CD4-positive, CD25-positive, alpha-beta regulatory T cell (primary cell): ENCODE measurements at places on chromosomes 1 and 21. TPM values are rescaled to one million over a fixed set of nuclear protein-coding genes. Genes with fewer than 3 reads are reported as not detected.

DNA sequence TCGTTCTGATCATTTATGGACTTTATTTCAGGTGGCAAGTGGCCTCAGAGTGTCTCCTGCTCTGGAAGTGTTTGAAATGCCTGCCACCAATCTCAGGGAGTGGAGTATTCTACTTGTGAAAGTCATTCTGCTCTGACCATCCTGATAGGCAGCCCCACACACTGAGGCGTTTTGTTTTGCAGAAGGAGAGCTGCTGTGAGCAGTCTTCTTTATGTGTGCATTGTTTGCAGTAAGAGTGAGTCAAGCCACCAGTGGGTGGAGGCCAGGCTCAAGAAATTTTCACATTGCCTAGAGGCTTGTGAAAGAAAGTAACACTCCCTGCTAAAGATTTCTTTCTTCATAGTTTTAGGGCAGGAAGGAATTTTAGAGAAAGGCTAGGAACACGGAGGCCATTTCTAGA is 204.4 kb downstream of the SLC35F3 start:
- DNase-seq = no peak

DNA sequence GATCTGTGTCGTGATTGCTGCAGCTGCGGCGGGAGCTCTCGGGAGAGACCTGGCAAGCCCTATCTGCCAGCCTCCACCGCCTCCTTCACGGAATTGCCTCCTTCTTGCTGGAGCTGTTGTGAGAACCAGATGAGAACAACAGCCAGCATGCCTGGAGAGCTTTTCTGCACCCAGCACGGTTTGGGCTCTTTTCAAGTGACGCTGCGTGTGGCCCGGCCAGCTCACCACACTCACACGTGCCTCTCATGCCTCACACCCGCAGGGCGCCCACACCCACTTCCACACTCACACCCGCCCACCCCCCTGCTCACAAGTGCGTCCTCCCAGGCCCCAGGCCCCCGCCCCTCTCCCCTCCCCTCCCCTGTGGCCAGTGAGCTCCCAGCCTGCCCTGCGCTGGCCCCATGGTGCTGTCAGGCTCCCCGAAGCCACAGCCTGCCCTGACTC is 135.7 kb upstream of the RUNX3 start:
- no peak for DNase-seq

GRCh38 chr1:70401974-70402373 is 9.1 kb upstream of the CTH start:
- DNase-seq = no peak

DNA sequence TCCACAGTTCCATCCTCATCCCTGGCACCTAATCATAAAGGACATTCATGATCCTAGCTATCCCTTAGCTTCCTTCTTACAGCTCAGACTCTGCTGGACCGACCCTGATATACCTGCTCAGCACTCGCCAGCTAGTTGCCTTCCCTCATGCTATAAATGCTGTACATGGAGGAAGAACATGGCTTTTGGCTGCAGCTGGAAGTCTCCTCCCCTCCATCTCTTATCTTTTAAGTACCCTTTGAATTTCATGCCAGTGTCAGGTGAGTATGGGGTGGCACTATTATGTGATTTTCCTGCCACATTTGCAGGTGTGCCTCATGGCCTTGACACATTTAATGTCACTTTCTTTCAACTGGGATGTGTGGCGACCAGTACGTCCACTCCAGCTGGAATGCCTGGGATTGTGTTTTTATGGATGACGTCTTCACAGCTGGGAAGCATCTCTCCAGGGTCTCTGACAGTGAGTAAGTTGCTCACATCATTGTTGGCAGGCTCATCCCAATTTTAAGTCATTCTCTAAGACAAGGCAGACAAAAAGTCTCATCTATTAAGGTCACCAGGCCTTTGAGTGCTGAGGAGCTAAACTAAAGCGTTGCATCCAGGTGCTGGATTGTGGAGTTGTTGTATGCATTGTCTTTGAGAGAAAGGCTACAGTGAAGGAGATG is 43.4 kb downstream of the RUNX1 start:
- no peak for DNase-seq

- no peak for DNase-seq
These were observed 23.7 kb downstream of the SNX27 start for GRCh38 chr1:151635479-151636072.

GRCh38 chr21:14889080-14889810 is 175.6 kb downstream of the NRIP1 start:
- no peak for DNase-seq

DNA sequence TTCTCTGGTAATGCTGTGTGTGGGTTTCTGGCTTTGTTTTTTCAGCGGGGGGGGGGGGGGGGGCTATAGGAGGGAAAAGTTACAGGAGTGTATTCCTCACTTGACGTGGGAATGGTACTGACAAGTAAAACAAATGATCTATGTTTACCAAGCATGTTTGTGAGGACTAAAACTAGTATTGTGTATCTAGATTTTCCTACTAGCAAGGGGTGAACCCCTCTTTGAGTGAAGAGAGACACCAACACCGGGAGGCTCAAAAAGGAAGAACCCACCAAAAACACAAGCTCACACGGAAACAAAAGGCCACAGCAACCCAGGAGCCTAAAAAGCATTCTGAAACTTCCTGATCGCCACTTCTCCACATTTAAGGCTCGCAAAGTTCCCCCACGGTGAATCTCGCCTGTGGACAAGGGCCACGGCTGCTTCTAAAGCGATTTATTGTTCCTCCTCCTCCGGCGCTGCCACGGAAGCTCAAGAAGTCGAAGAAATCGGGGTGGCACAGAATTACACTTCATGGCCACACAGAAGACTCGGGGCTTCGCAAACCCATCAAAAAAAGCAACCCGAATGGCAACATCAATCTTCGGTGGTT is 703 bp downstream of the PUM1 start:
- no peak for DNase-seq

DNA sequence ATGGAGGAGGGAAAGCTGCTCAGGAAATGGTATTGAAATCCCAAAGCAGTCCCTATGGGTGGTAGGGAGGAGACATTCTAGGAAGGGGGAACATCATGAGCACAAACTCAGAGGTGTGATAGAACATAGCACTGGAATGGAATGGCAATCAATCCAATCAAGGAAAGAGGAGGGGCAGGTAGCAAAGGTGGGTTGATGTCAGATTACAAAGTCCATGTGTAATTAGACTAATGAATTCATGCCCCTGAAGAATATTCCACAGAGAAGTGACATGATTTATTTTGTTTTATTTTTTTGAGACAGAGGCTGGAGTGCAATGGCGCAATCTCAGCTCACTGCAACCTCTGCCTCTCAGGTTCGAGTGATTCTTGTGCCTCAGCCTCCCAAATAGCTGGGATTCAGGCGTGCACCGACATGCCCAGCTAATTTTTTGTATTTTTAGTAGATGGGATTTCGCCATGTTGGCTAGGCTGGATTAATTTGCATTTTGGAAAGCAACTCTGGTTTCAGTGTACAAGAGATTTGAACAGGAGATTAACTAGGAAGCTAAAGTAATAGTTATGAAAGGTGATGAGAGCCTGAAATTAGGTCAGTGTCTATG is 36.1 kb downstream of the DEGS1 start:
- DNase-seq = no peak

DNA sequence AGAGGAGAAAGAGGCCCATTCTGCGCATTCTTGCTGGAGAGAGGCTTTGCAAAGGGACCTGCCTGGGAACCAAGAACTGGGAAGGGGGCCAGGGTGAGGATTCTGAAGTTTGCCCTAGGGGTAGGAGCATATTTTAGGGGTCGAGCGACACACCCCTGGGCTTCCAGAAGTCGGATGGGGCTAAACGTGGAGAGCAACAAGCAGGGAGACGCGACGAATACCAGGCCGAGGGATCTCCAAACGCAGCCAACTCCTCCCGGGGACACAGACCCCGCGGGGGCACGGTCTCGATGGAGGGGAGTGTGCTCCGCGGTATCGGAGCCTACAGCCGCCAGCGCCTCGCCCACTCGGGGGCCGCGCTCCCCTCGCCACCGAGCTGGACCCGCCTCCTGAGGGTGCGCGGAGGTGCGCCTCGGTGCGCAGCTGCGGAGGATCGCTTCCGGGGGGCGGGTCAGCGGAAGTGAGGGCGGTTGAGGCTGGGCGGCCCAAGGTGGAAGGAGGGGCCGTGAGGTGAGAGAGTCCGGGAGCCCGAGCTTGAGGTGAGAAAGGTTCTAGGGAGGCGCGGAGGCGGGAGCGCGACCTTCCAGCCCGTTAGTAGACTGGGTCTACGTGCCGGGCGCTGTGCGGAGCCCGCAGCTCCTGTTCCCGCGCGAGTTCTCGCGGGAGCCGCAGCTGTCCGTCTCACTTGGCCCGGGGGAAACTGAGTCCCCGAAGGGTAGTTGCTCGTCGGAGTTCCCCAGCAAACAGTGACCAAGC is at the start of gene MTFR1L:
TSS of gene MTFR1L (plus strand) at position 464 of the 756 bp plus-strand sequence. CDS start 3,151 bp downstream, outside the sequence.
- peak; percentile 92 for DNase-seq

The IFI44L gene
- polyA plus RNA-seq = 8.2 TPM

The FCRL4 gene
- not detected for polyA plus RNA-seq

The TMEM125 gene
- polyA plus RNA-seq = not detected

The SPATA46 gene
- polyA plus RNA-seq = not detected

The MECR gene
- 13.8 TPM for polyA plus RNA-seq
